Cerebellar nuclear complex (tissue), 1 donor: ENCODE measurements at places on chromosomes 3 and 15.

DNA sequence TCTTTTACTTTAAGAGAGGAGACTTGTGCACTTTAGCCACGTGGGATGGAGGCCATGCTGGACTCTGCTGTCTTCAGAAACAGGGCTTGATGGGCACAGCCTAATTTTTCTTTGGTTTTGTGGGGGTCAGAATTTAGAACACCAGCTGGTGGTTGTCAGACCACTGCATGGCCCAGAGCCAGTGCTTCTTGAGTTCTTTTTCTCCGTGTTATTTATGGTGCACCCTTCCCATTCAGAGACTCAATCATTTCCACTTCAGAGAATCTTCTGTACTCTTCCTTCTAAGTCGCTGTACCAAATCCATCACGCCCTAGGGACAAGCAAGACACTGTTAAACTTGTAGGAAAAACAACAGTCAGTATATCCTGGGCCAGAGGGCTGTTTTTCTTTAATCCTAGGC lies 20.1 kb downstream of the PRR23A start:
- DNase-seq: no peak

GRCh38 chr15:85597155-85597815 lies 197.4 kb downstream of the KLHL25 start:
- no peak for DNase-seq

DNA sequence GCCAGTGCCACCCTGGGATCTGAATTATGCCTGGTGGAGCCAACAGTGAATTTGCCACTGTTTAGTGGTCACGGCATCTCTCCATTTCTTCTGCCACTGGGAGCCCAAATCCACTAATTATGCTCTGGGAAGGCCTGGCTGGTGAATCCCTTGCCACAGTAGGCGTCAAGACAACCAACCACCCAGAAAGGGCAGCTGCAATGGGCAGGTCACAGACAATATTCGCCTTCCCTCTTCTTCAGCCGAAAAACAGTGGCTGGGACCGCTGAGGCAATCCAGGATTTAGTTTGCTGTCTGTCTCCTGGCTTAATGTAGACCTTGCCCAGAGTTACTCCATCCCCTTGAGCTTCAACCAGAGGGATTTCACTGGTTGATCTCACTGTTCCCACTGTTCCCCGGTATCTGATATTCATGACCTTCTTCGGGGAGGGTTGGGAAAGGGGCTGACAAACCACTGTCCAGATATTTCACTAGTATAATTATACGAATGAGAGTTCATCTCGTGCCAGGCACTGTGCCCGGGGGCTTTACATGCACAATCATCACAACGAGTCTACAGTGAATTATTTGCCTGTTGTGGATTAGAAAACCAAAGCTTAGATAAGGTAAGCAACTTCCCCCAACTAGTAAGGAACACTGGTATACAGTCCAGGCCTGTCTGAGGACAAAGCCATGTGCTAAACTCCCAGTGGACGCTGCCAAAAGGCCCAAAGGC lies 49.9 kb upstream of the RAB6B start:
- no peak for DNase-seq

DNA sequence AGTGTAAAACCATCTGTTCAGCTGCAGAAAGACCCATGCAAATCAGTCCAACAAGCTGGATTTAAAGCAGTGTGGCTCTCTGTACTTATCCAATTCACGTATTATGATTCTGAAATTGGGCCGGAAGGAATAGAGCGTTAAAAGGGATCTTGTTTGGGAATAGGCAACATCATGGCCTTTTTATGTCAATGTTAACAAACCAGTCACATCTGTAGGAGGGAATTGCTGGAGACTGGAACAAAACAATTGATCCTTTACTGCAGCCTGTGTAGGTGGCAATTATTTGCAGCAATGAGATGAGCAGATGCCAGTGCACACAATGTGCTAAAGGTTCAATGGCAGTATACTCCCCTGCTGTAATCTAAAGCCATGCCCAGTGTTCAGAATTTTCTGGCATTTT lies 887.4 kb upstream of the ROBO1 start:
- DNase-seq: no peak

DNA sequence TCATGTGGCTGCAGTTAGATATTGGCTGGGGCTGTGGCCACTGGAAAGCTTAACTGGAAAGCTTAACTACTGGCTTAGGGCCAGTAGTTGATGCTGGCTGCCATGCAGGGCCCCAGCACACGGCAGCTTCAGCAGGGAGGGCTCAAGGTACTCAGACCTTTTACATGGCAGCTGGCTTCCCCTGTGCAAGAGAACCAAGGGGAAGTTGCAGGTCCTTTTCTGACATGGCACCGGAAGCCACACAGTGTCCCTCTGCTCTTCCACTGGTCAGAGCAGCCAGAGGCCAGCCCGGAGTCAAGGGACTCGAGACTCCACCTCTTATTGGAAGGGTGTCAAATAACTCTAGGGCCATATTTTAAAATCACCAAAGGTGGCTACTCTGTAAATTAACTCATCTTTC lies 24.5 kb downstream of the CCR9 start:
- DNase-seq: no peak

GRCh38 chr3:182234881-182235280 lies 523.2 kb downstream of the SOX2 start:
- no peak for DNase-seq

DNA sequence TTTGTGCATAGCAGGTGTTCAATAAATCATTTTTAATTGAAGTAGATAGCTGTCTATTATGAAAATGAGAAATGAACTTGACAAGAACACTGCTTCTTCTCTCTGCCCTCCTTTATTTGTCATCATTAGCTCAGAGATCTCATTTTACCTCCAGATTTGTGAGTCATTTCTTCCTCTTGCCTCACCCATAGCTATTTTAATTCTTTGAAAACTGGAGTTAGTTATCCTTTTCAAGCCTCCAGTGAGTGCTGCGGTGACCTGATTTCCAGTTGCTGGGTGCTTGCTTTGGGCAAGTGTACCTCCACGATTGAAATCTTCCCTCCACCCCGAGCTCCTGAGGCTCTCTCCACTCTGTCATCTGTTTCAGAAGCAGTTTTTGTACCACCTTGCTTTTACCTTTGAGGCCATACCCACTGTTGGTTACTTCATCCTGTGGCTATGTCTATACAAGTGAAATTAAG lies 114.6 kb downstream of the NFKBIZ start:
- no peak for DNase-seq

- DNase-seq: no peak
Observed at GRCh38 chr3:196323691-196324090, 5.7 kb upstream of the DYNLT2B start.
